Stimulated activated effector memory CD8-positive, alpha-beta T cell treated with anti-CD3 and anti-CD28 coated beads, Interleukin-12 subunit alpha, Interleukin-12 subunit beta, amount 100 ng/mL, for 72 hours (primary cell): ENCODE measurements at places on chromosomes 1 and 21.

DNA sequence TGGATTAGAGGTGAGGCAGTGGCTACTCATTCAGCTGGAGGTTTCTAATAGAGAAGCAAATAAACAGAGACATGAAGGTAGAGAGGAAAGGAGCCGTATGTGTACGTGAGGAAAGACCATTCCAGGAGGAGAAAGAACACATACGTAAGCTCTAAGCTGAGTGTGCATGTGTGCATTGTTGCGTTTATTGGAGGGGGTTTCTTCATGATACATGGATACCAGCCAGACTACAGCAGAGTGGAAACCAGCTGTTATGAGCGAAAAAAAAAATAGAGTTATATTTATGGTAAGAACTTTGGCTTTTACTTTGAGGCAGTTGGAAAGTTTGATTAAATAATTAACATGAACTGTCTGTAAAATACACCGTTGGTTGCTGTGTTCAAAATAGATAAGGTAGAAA lies 173.4 kb upstream of the RGS18 start:
- no peak for DNase-seq

GRCh38 chr21:28337315-28337714 lies 655.4 kb downstream of the LTN1 start:
- DNase-seq: no peak

GRCh38 chr1:33408093-33408436 lies 22.8 kb downstream of the PHC2 start:
- no peak for DNase-seq

DNA sequence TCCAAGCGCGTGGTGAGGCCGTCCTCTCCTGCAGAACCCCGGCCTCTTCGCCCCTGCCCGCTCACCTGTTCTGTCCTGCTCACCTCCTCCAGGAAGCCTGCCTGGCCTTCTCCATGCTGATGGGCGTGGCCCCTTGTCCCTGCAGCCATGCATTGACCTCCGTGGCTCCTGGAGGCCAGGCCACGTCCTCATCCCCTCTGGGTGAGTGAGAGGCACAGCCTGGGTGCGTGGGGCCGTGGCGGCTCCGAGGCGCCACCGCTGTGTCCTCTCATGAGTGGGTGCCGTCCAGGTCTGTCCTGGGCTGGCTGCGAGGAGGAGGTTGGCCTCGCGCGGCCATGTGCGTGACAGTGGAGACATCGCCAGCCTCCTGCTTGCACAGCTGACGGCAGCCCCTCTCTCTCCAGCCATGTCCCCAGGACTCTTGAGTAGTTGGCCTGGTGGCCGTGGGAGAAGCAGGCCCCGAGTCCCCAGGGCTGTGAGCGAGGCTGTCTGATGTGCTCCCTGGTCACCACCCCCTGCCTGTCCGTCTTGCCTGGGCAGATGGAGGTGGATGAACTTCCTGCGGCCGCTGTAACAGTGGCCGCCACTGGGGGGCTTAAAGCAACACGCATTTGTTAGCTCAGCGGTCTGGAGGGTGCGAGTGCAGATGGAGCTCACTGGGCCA lies 58.1 kb downstream of the PRKCZ start:
- DNase-seq: no peak

DNA sequence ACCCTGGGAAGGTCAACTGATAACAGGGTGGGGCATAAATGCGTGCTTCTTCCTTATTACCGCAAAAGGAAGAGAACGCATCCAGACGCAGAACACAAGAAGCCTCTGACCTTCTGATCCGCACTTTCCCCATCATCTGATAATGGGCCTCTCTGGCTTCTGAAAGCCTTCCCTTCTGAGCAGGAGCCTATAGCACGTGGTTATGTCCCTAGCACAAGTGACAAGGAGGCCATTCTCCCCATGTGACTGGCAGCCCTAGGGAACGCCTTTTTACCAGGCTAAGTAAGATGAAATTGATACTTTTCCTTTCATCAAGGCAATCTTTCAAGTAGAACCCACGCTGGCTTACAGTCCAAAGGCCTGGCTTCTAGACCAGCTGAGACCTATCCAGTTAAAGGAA lies 34.2 kb downstream of the RABIF start:
- DNase-seq: no peak

DNA sequence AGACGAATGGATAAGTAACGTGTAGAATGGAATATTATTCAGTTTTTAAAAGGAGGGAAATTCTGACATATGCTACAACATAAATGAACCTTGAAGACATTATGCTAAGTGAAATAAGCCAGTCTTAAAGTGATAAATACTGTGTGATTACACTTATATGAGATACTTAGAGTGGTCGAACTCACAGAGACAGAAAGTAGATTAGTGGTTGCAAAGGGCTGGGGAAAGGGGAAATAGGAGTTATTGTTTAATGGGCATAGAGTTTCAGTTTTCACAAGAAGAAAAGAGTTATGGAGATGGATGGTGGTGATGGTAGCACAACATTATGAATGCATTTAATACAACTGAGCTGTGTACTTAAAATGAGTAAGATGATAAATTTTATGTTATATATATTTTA lies 14.7 kb upstream of the AHCYL1 start:
- no peak for DNase-seq

GRCh38 chr1:162632698-162633080 lies 425 bp downstream of the DDR2 start:
- no peak for DNase-seq

DNA sequence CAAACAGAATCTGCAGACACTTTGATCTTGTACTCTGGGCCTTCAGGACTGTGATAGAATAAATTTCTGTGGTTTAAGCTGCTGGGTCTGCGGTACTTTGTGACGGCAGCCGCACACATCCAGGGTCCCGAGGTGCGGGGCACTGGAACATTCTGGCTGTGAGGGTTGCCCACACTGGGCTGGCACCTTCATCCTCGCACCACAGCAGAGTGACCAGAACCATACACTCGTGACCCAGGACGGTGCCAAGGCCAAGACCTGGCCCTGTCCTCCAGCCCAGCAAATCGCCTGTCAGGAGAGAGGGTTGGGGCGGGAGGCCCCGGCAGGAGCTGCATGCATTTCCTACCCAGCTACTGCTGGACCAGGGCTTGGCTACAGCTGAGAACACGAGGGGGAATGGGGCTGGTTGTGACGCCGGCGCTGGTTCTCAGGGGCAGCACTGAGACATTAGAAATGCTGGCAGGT lies 2.6 kb upstream of the FTCD start:
- DNase-seq: peak; percentile 38

DNA sequence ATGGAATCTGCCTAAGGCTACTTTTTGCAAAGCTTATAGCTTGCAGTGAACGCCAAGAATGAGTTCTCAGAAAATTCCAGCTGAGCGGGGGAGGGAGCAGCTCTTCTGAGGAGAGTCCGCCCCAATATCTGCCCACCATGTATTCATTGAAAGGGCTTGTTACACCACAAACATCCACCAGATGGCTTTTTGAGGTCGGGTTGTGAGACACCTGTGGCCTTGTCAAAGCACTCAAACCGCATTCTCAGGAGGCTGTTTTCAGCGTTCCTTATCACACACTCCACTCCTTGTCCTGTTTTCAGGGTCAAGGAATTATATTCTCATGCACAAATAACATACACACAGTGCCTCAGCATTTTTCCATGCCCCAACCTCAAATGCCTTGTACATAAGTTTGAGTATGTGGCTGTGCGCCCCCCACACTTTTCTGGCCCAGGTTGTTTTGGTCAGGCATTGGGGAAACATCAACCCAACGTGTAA lies 3.9 kb upstream of the C4BPB start:
- DNase-seq: peak; percentile 20

- DNase-seq: no peak
Measured at GRCh38 chr1:18557621-18558465, 72.8 kb upstream of the PAX7 start.

DNA sequence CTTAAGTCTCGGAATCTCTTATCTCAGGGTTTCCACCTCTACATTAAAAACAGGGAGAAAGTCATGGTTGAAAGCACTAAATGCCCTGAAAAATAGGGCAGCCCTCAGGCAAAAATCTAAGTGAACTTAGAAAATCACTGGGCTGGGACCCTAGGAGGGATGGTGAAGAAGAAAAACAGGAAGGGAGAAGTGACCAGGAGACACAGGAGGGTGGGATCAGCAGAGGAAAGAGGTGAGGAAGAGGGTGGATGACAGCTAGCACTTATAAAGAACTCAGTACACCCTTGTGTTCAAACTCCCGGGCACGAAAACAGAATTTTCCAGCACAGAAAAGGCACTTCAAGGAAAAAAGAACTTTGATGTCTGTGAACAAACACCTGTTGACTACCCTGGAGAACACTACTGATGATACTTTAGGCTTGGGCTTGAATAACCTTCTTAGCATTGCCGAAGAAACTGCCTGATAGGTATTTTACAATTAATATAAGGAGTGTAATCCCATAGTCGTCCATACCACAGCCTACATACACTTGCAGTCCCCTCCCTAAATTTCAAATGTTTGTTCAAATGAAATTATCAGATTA lies 2.0 kb downstream of the CHML start:
- DNase-seq: no peak

DNA sequence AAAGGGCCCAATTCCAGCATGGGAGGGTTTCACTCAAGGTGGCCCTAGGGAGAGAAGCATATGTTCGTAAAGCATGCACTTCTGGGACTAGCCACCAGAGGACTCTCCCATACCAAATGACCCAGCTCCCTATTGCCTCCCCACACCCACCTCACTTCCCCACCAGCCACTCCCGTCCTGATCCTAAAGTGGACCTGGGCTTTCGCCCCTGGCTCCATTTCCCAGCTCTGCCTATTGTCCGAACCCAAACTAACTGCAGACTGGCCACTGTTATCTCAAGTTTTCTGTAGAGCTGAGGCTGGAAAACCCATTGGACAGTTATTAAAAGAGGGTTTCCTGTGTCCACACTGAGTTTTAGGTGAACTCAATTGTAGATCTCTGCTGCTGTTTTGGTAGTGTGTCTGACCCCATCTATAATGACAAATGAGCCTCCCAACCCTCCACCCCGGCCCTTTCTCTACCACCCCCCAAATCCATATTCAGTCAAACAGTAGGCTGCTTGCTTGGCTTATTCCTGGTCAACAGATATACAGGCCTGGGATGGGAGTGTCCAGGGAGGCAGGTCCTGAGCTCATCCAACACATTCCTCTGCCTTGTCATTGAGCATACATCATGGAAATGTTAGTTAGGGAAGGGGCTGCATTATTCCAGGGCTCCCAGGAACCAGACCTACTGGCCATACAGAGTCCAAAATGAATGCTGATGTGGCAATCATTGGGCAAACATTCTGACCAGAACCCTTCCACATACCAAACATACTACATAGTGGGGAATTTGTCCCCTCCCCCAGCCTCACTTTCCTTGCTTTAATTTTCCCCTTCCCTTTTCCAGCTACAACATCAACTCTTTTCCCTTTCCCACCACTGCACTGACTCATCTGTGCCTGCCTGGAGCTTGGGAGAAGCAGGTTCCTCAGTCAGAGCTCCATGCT lies 59.2 kb downstream of the ABCA4 start:
- no peak for DNase-seq

- peak; percentile 64 for DNase-seq
Measured at GRCh38 chr1:17405898-17406759, 33.3 kb downstream of the RCC2 start.

GRCh38 chr1:189538271-189538670 lies 939.4 kb downstream of the BRINP3 start:
- no peak for DNase-seq
